ENCODE measurements at places on chromosomes 3 and 15.

- no peak for DNase-seq
Observed at GRCh38 chr3:187327845-187328244, 36.3 kb upstream of the MASP1 start.

- DNase-seq = no peak
Observed at GRCh38 chr15:33458421-33458820, 147.7 kb downstream of the RYR3 start.

DNA sequence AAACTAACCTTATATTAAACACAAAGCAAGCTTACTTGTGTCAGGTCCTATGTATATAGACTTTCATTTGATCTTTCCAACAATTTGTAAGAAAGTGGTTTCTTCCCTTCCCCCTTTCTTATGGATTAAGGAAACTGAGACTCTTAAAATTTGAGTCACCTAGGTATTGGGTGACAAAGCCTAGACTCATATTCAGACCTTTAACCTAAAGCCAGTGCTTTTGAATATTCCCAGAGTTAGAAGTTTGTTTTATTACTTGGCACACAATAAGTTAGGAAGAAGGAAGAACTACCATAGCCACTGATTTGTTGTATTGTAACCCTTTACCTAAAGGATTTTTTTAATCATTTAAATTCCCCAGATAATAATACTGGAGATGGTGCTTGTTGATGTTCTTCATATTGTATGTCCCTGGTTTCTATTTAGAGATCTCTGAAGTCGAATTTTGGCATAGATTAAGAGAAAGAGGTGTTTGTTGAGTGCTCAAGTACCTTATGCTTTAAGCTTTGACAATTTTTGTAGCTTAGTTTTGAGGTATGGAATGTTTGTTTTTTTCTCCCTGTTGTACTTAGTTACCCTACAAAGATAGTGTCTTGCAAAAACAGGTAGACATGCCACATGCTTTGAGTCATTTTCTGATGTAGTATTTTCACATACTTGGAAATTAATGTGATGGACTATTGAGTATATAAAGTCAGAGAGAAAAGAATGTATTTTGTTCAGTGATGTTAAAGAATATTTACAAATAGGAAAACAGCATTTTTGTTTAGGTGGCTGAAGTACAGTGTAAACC is 11.2 kb downstream of the TSC22D2 start:
- no peak for DNase-seq

GRCh38 chr15:77446840-77447390 is 26.2 kb downstream of the HMG20A start:
- no peak for DNase-seq

- DNase-seq = no peak
Observed at GRCh38 chr3:58025406-58025805, 17.2 kb downstream of the FLNB start.

- DNase-seq = no peak
Observed at GRCh38 chr15:73334086-73334485, 34.7 kb downstream of the HCN4 start.

- peak; percentile 37 for DNase-seq
Observed at GRCh38 chr3:172749230-172749965, 1.1 kb upstream of the ECT2 start.

- no peak for DNase-seq
Observed at GRCh38 chr3:31696009-31696297, 163.2 kb downstream of the STT3B start.

- DNase-seq = no peak
Observed at GRCh38 chr15:101148166-101148880, 103.5 kb downstream of the CHSY1 start.

- DNase-seq = no peak
Observed at GRCh38 chr3:148723631-148724030, 25.9 kb downstream of the AGTR1 start.

GRCh38 chr15:63349621-63350020 is 32.0 kb downstream of the CA12 start:
- DNase-seq = no peak

- DNase-seq = no peak
Observed at GRCh38 chr3:187947927-187948682, 202.8 kb upstream of the BCL6 start.

GRCh38 chr3:15331072-15331605 is 1.2 kb downstream of the SH3BP5 start:
- no peak for DNase-seq

DNA sequence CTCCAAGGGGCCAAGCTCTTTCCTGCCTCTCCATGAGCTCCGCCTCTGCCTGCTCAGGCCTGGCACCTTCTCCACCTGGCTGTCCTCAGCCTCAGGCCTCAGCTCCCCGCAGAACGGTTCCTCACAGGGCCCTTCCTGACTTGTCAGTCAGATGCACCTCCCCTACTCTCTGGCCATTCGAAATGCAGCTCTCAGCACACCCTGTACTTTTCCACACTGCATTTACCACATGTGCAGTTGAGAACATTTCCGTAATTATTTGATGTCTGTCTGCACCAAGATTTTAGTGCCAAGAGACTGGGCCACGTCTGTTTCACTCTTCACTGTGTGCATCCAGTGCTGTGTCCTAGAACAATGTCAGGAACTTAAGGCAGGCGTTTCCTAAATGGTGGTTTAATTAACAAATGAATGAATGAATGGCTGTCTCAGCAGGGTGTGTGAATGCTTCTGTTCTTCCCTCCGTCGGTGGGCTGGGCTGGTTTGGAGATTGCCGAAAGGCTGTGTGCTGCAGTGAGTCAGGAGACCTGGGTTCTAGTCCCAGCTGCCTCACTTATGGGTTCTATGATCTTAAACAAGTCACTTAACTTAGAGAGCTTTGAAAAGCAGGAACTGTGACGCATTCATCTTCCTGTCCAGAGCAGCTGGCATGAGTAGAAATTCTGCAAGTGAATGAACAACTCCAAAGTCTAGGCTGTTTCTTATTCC is 5.4 kb downstream of the MUC4 start:
- DNase-seq = peak; percentile 24

DNA sequence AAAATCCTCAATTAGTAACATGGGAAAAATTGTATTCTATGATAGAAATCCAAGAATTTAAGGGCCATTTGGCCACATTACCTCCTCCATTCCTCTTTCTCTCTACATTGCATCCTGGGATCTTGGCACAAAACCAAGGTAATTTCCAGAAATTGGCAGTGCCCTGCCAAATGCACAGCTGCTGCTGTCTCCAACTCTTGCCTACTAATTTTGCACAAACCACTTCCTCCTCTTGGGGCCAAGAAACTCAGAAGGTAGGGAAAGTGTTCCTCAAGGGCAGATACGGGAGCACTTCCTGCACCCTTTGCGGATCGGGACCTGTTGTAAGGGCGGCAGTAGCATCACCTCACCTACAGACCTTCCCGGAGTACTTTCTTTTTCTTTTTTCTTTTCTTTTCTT is 57.8 kb downstream of the MAP3K13 start:
- peak; percentile 38 for DNase-seq

DNA sequence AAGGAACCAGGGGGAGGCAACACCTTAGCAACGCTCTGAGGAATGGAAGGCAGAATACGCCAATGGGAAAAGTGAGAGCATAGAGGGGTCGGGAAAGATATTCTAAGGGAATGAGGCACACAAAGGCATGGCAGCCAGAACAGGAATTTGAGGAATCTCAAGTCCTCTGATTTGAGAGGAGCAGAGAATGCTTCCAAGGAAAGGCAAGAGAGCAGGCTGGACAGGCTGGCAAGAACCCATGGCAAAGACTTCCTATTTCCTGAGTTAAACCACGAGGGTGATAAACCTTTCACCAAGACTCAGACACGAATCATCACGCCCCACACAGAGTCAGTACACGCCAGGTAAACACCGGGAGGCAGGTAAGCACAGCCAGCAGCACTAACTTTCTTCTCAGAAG is 109.8 kb downstream of the IGF2BP2 start:
- DNase-seq = no peak

- DNase-seq = no peak
Observed at GRCh38 chr3:110343945-110344344, 727.7 kb upstream of the NECTIN3 start.

GRCh38 chr15:27165590-27165989 is 194.6 kb downstream of the GABRG3 start:
- DNase-seq = no peak

- no peak for DNase-seq
Observed at GRCh38 chr15:92671406-92671805, 15.8 kb upstream of the FAM174B start.

DNA sequence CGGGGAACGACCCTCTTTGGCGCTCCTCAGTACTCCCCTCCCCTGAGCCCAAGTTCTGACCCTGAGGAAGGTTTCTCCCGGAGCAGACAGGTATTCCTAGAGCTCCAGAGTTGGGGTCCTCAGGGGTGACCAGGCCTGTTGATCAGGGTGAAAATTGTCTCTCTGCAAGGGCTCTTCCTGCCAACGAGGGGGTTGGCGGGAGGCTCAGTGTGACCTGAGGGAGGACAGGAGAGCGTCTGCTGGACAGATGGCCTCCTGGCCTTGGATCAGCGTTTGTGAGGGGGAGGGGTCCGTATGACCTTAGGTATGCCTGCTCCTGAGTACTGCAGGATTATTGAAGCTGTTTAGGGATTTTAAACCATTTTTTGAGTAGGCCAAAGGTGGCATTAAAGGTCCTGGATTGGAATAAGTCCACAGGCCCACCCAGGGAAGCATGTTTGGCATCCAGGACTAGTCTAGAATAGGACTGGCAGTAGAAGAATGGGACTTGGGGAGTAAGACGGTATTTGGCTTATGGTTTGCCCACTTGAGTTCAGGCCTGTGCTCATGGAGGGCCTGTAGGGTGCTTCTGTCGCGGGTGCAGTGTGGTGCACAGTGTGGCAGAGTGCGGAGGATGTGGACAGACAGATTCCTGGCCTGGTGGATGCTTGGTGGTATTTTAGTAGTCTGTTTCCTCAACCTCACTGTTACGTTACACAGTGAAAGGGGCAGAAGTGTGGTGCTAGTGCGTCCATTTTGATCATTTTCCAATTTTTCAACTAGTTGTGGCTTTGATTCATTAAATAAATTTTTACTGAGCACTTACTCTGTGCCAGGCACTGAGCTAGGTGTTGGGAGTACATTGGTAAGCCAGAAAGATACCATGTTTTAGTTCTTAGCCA is 959 bp downstream of the ZNF592 start:
- DNase-seq = peak; percentile 50

DNA sequence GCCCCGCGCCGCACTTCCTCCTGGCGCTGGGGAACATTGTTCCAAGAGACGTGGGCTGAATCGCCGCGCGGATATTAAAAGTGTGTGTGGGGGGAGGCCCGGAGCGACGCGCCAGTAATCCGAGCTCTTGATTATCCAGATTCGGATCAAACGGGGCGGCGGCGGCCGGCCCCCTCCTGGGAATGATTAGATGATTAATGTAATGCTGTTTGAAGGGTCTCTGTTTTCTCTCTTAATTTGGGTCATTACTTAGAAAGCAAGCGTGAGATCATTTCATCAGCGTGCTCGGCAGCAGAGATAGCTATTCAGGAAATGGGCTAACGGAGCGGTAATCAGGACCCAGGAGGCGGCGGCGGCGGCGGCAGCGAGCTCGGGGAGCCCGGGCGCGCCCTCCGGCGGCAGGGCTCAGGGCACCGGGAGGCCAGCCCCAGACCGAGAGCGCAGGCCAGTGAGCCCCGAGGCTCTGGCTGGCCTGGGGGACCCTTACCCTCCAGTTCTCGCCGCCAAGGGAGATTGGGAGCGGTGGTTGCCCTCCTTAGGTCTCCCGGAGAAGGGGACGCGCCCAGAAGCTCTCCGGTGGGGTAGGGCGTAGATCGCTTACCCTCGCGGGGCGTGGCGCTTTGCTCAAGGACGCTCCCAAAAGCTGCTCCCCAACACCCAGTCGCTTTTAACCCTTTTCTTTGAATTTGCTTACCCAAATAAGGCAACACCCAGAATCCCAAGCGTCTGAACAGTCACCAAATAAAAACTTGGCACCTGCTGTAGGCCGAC is 4.5 kb downstream of the FEZF2 start:
- DNase-seq = no peak

- DNase-seq = no peak
Observed at GRCh38 chr3:173191611-173192010, 50.6 kb upstream of the SPATA16 start.

DNA sequence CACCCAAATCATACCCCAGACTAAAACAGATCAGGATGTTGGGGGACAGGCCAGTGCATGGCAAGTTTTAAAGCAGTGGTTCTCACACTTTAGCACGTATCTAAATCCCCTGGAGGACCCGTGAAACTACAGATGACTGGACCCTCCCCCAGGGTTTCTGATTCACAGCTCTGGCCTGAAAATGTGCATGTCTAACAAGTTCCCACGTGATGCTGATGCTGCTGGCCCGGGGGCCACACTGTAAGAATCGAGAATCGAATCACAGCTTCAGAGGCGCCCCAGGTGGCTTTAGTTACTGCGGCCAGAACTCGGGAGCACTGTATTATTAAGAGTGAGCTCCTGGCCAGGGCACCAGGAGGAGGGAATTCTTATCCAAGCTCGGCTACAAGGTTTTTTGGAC is 11.6 kb downstream of the ADAMTS17 start:
- DNase-seq = no peak

DNA sequence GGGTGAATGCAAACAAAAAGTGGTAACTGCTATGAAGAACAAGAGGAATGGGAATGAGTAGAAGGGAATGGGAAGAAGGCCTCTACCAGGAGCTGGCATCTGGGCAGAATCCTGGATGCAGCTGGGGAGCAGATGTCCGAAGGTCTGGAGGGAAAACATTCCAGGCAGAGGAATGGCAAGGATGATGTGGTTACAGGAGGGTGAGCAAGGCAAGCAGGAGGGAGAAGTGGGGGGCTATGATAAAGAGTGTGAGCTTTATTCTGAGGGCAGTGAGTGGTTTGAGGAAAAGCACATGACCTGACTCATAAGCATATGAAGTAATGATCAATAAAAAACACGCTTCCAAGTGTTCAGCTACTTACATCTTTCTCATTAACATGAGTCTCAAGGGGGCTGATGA is 17.1 kb downstream of the SKIC8 start:
- DNase-seq = no peak

GRCh38 chr3:11522398-11522715 is 121.4 kb downstream of the VGLL4 start:
- DNase-seq = no peak

DNA sequence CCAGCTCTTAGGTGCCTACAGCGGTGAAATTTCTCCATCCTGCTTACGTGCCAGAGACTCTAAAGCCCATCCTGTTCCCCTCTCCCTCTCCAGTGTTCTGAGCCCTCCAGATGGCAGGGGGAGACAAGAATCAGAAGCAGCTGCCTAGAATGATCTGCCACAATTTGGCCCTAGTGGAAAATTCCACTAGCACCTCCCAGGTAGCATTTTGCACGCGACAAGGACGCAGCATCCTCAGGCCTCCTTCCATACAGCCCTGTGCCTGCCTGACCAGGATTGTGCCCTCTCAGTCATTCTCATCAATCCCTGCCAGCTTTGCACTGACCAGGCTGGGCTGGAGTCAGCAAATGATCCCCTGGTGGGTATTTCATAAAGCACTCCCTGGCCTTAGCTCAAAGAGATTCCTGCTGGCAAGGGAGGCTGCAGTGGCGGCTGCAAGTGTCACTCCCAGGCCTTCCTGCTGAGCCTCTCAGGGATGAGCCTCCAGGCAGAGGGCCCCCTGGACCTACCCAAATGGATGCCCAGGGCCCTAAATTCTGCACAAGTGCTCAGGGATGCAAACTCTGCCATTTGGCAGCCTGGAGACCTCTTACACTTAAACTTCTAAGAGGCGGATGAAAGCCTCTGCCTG is 130.2 kb upstream of the ATP2B2 start:
- no peak for DNase-seq

- DNase-seq = no peak
Observed at GRCh38 chr3:47476644-47477199, 981 bp upstream of the SCAP start.

- DNase-seq = no peak
Observed at GRCh38 chr3:52053307-52054304, 2.8 kb downstream of the DUSP7 start.
